ENCODE measurements at places on chromosomes 13 and 19.

DNA sequence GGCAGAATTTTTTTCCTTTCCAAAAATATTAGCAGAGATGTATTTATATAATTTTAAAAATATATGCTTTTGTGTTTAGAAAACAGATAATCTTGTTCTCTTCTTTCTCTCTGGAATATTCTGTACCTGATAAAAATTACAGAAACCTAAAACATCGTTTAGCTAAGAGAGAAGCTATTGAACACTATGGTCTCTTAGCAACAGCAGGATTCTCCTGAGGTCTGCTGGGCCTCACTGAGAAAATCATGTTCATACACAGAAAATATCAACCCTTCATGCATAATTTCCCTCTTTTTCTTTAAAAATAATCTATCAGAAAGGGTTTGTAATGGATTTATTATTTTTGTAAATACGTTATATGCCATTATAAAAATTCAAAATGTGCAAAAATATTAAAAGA, 242.2 kb downstream of the DCLK1 start:
- no peak for DNase-seq

DNA sequence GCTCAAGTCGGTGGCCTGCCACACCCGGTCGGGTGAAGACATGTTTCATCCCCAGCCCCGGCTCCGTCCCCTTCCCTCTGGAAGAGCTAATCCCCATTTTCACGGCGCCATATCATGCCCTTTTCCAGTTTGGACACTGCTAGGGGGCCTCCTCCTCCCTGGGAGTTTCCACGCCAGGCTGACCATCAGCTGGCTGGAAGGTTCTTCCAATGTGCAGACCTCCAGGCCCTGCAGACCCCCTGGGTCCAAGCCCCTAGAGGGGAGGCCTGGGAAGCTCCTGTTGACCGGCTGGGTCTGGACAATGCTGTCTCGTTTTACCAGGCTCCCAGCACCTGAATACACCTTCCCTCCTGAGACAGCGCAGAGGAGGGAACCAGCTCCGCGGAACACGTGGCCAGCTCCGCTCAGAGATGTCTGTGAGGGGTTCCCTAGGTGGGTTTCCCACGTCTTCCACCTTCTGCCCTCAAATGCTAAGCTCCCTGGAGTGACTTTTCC, 44.7 kb upstream of the RANBP3 start:
- DNase-seq = no peak

DNA sequence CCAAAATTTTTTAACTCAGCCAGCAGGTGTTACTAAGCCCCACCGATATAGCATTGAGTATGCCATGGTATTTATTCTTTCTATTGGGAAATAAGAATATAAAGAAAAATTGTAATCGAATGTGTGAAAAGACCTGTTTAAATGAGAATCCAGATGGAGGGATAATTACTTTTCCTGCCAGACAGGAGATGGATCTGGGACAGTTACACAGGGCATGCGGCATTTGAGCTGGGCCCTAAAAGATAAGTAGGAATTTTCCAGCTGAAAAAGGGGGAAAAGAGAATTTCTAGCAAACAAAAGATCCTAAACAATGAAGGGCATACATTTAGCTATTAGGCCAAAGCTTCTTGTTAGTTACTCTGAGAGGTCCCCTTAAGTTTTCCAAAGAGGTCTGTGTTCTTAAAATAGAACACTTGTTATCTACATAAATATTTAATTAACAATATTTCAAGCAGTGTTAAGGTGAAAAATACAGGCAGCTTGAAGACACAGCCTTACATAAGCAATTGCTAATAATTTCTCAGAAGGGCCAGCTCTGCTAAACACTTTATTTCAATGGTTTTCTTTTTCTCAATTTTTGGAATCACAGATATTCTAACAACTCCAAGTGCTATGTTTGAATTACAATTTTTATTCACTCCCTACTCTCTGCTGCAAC, 63.7 kb downstream of the TBC1D4 start:
- DNase-seq = no peak

GRCh38 chr13:23956106-23956505, 58.8 kb upstream of the C1QTNF9B start:
- no peak for DNase-seq

DNA sequence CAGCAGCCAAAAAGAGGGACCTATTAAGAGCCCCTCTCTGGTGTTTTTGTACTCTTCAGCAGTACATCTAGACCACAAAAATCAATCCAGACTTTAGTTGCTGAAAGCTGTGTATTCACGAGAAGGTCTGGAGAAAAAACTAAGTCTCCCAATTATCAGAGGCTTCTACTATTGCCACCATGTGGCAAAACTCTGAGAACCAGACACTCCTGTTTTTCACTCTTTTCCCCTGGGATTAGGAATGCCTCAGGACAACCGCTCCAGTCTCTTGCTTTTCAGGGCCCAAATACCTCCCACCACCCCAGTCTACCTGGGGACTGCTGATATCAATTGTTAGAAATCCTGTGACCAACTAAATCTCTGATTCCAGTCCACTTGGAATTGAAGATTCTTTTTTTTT, 30.1 kb upstream of the OBI1 start:
- no peak for DNase-seq

All from stimulated activated CD8-positive, alpha-beta memory T cell treated with anti-CD3 and anti-CD28 coated beads, Interleukin-15, amount 100 ng/mL, for 24 hours (primary cell).